CD4-positive, alpha-beta T cell treated with Interleukin-10 for 1 hour (primary cell): ENCODE measurements at places on chromosomes 7 and 10.

DNA sequence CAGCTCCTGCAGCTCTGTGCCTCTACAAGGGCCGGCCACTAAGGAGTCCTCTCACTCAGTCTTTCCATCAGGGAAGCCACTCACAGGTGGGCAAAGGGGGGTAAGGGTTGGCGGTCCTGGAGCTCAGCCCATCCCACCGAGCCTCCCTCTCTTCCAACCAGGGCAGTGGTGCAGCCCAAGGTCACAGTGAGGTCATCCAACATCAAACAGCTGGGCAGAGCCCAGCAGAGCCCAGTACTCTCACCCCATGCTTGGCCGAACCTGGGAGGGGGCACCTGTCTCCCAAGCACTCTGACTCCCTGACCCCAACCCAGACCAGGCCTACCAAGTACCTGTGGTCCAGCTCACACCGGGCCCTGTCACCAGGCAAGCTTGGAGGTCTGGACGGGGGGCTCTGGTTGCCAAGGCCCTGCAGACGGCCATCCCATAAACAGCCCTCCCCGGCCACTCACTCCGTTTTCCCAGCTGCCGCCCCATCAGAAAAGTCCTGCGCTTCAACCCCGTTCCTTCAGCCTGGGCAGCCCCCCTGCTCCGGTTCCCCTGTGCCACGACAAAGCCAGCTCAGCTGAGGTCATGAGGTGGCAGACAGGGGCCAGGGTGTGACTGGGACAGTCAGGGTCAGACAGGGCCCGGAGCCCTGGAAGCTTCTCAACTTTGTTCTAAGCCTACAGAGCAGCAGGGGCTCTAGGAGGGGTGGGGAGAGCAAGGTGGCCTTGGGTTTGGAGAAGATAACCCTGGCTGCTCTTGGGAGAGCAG is 27.5 kb downstream of the PDGFA start:
- DNase-seq, result no peak

- no peak for DNase-seq
Observed at GRCh38 chr10:75572478-75572877, 141.1 kb downstream of the LRMDA start.

DNA sequence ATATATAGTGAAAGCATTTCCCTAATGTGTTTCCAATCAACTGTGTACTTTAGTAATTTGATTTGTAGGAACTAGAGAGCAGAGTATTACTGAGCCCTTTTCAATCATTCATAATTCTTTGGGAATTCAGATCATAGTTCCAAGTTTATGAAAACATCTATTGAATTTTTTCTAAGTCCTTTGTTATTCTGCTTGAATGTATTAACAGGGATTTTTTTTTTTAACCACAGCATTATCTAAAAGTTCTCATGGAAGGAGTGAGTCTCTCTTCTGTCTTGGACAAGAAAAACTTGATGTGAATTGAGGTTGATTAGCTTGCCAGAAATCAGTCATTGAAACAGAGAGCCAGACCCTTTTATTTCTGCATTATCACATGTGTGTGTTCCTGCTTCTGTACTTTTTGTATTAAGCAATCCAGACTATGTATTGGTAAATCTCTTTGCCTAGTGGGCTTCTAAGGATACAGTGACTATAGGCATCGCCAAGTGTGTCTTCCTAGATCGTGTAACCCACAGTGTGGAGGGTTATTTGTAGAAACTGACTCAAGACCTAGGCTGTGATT is 59.9 kb downstream of the BMPER start:
- no peak for DNase-seq

DNA sequence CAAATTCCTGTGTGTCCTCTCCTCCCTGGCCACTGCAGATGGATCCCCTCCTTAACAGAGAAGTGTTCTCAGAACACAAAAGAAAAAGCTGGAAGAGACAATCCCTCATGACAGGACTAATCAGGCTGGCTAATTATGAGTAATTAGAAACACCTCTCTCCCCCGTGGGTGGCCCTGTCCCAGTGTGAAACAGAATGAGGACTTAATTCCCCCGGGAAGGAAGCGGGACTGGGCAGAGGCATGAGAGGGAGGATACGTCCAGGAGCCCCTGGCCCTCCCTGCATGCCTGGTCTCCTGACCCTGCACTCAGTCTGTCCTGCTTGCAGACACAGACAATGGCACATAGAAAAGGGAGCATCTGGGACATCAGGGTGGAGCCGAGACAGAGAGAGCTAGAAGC is 7.6 kb upstream of the ADCYAP1R1 start:
- DNase-seq, result no peak

DNA sequence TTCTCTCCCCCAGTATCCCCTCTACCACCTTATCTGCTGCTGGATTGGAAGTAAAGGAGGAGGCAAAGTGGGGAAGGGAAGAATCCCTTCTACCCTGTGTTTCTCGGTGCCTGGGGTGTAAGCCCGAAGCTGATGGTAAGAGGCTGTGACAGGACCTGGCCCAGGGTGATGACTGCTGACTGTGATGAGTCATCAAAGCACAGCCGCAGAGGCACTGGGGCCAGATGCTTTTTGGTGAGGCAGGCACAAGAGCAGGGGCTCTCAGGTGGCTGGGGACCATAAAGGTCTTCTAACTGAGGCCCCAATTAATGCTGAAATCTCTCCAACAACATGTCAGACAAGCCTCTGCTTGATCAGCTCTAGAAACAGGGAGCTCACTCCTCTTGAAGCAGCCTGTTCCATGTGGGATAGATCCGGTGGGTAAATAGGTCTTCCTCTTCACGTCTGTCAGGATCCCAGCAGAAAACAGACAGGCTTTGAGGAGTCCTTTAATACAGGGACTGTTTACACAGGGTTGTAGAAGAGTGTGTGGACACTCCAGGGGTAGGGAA is 86.1 kb upstream of the PCBD1 start:
- no peak for DNase-seq
